ENCODE measurements at places on chromosomes 6 and 20.

DNA sequence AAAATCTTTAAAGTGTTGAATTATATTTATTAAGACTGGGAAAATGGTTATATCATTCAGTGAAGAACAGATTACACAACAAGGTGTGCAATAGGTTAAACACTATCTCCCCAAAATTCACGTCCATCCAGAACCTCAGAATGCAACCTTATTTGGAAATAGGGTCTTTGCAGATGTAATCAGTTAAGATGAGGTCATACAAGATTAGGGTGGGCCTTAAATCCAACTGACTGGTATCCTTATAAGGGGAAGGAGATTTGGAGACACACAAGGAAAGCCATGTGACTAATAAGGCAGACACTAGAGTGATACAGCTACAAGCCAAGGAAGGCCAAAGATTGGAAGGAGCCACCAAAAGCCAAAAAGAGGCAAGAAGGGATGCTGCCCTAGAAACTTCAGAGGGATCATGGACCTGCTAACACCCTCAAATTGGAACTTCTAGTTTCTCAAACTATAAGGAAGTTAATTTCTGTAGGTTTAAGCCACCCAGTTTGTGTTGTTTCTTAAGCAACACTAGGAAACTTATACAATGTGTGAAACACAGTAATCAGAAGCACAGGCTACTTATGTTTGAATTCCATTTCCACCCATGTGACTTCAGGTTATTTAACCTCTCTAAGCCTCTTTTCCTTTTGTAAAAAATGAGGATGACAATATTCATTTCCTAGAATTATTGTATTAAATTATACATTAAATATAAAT is 16.9 kb downstream of the ILRUN start:
- no peak for DNase-seq

- no peak for DNase-seq
Measured at GRCh38 chr6:19759117-19759880, 77.9 kb upstream of the ID4 start.

DNA sequence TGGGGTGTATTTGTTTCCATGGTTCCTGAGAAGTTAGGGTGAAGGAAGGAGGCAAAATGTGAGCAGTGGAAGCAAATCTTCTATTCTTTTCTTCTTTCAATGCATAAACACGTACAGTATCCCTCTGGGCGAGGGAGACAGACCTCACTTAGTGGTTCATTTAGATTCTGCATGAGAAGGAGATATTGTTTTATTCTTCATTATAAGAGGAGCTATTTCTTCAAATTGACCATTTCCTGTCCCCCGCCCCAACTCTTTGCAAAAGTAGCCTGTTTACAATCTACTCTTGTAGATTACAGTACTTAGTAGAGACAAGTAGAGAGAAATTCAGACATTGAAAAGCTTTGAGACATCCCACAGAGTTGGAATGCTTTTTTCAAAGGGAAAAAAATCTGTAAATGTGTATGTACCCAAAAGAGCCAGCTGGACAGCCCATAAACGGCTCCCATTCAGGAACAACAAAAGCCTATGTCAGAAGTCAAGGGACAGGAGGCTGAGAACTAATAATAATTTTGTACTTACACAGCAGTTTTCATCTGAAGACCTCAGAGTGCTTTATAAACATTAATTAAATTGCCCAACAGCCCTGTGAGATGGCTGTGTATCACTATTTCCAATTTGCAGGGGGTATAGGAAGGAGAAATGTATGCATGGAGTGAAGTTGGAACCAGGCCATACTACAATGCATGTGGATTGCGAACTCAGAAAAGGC is 23.9 kb downstream of the CD83 start:
- no peak for DNase-seq

- no peak for DNase-seq
Measured at GRCh38 chr6:157172231-157172701, 151.1 kb downstream of the TMEM242 start.

DNA sequence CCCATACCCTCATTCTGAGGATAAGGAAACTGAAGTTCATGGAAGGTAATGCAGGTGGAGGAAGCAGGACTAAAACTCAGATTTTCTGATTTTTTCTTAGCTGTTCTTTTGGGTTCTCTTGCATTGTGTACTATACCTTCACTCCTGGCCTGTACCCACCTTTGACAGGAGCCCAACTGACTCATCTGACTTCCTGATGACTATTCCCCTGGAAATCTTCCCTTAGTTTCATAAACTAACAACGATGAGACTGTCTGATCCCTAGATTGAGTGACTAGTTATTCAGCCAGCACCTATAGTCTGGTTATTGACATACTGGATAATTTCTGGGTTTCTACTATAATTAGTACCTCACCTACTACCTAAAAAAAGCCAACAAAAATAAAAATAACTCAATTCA is 10.1 kb downstream of the CRYBG1 start:
- DNase-seq, result no peak

DNA sequence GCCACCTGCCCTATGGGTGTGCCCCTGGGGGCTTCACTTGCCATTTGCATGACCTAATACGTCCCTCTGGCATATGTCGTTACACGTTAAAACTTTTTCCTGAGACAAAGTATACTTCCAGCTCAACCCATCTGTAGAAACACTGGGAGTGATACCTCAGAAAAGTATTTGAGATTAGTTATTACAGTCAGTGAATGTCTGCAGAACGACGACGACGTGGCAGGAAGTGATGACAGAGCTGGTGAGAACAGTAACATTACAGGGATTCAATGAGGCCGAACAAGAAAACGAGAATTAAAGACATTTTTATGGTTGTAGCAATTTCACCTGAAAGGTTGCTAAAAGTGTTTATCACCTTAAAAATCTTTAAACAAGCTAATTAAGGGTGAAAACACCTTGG is 40.2 kb downstream of the SASH1 start:
- no peak for DNase-seq

- DNase-seq, result no peak
Measured at GRCh38 chr6:3789018-3789895, 37.7 kb upstream of the PXDC1 start.

DNA sequence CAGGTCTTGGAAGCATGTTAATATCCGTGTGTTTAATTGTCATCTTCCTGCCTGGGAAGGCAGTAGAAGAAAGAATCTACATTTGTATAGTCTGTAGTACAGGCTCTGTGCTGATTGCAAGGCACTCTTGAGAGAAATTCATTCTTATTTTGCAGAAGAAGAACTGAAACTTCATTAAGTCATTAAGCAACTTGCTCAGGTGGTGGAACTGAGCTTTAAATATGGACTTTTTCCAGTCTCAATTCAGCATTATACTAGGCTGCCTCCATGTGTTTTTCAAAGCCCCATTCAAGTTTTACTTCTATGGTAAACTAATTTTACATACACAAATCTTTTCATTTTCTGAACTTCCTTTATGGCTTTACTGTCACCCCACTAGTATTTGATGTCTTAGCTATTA is 18.7 kb downstream of the ZNF451 start:
- DNase-seq, result no peak

- DNase-seq, result no peak
Measured at GRCh38 chr20:8234580-8234979, 102.5 kb downstream of the PLCB1 start.

DNA sequence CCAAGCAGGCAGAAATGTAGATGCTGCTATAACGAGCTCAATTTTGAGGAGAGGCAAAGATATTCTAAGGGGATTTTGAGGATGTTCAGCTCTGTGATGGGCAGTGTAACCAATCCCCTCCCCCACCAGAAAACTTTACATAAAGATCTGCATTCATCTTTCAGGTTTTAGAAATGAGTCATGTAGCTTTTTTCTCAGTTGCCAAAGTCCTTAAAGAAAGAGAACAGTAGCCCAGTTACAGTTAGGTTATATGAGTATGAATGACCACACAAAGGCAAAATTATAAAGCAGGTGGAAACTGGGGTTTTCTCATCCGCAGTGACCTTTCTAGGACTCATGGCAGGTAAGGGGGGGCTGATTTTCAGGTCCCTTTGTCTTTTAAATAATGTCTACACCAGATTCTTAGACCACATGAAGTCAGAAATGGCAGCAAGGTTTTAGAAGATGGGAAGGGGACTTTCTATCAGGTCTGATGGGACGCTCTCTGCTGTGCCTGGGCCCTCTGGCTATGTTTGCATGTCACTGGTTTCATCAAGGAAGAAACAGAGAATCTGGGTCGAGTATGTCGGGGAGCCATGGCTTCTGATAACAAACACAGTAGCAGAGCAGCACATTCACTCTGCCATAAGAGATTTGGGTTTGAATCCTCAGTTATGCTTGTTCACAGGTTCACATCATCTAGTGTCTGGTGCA is 94.7 kb downstream of the CLIC5 start:
- DNase-seq, result peak; percentile 43

DNA sequence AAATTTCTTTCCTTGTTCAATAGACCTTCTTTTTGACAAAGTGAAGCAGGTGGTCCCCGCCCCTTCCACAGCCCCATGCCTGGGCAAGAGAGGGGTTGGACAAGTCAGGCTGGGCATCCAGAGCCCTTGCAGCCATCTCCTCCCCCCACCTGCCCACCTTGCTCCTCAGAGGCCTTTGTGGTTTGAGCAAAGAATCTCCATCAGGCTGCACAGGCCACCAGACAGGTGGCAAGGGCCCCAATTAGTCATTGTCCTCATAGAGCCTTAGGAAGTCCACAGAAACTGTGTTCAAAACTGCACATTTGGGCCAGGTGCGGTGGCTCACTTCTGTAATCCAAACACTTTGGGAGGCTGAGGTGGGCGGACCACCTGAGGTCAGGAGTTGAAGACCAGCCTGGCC is 1.5 kb upstream of the MAPK13 start:
- no peak for DNase-seq

- DNase-seq, result peak; percentile 29
Measured at GRCh38 chr20:19056909-19057308, 155.5 kb upstream of the SLC24A3 start.

- DNase-seq, result no peak
Measured at GRCh38 chr20:53216478-53216855, 244.3 kb downstream of the TSHZ2 start.

DNA sequence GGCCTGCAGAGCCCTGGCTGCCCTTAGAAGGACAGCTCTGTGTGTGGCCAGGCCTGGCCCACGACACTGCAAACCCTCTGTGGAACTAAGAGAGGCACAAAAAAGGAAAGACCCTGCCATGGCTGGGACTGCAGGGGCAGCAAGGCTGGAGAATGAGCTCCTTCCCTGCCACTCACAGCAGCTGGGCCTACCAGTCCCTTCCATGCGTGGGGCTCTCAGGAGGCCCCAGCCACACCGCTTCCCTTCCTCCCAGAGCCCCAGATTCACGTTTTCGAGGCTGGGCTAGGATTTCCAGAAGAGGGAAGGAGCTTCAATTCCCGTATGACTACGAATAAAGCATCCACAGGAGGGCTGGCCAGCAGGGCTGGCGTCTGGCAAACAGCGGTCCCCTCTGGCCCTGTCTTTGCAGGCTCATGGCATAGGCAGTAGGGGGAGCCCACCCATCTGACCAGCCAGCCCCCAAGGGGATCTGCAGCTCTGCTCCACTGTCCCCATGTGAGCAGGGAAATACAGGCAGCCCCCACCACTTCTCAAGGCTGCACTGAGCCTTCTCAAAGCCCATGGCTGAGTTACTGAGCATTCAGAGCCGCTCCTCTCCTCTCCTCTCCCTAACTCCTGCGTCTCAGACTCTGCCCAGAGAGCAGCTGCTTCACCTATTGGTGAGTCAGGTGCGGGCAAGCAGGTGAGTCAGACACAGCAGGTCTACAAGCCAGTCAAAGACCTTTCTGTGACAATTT is 53.1 kb downstream of the NINL start:
- no peak for DNase-seq

DNA sequence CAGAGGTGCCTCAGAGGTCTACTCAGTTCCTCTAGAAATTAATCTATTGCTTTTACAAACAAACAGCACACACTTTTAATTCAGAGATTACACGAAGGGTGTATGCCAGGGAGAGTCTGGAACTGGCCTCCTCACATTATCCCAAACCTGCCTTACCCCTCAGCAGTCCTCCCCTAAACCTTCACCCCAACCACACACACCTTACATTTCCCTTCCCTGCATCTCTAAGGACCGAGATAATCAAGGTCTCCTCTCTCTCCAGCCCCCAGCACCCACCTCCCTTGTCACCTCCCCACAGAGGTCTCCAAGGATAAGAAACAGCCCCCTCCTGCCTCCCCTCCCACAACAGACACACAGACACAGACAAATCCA is 6.1 kb downstream of the HLA-DRB1 start:
- DNase-seq, result no peak

GRCh38 chr6:35475573-35475972 is 7.4 kb downstream of the RPL10A start:
- DNase-seq, result no peak

- DNase-seq, result no peak
Measured at GRCh38 chr6:34560366-34561226, 4.5 kb upstream of the SPDEF start.

- no peak for DNase-seq
Measured at GRCh38 chr6:26045928-26046368, 41.3 kb upstream of the HFE start.

DNA sequence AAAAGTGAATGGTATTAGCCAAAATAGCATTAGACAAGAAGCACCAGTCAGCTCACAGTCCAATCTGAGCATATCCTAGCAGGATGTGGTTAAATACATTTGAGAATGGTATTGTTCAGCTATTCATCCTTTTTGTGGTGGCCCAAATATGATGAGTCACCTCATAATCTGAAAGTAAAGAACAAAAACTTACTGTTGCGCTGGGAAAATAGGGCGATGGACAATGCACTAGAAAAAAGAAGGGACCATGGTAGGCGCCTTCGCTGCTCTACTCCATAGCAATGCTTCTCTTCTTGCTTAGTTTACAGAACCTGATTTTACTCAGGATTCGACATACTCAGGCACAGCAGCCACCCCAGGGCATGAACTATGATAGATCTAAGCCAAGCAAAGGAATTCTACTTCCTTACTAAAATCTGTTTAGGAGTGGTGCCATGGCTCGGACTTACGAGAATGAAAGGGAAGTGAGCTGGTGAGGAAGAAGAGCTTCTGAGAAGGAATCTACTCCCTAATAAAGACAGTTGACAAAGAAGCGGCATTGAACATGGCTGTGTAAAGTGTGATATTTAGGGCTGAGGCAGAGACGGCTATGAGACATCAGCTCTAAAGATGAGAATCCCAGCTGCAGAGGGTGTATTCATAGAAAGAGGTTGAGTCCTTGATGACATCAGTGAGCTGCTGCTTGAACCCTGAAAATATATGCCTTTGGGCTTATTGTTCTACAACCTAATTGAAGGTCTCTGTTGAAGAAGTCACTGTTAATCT is 16.6 kb upstream of the FBXO9 start:
- no peak for DNase-seq

GRCh38 chr6:145544041-145544440 is 191.3 kb downstream of the EPM2A start:
- DNase-seq, result no peak

DNA sequence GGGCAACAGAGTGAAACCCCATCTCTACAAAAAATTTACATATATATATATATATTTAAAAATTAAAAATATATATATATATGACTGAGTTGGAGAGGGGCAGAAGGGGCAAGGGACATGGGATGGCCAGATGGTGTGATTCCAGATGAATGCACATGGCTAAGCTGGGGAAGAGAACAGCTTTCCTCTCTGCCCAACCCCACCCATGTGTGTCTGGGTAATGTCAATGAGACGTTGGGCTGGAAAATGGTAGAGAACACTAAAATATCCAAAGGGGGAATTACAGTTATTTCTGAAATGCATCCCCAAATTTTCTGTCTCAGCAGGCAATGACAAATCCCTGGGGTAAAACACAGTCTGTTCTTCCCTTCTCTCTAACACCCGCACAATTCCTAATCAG is 31.2 kb upstream of the CCND3 start:
- no peak for DNase-seq

Data from activated T-cell treated with anti-CD3 and anti-CD28 coated beads, Interleukin-2, amount 50 U/mL, for 48 hours (primary cell).